OCI-LY7 (cell line): ENCODE measurements at places on chromosomes 11 and 22.
A peak's percentile ranks its signal among the peaks of the same experiment; 100 is the strongest.

DNA sequence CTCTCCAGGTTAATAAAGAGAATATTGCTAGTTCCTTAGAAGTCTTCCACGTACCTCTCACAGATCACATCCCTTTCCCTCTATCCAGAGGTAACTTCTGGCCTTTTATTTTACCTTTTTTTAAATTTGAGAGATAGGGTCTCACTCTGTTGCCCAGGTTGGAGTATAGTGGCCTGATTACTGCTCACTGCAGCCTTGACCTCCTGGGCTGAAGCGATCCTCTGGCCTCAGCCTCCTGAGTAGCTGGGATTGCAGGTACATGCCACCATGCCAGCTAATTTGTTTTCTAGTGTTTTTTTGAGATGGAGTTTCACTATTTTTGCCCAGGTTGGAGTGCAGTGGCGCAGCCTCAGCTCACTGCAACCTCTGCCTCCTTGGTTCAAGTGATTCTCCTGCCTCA lies 24.4 kb downstream of the YAP1 start:
- no peak for DNase-seq

- DNase-seq, result peak; percentile 36
Measured at GRCh38 chr22:48051796-48052620, 1289.6 kb downstream of the TBC1D22A start.

DNA sequence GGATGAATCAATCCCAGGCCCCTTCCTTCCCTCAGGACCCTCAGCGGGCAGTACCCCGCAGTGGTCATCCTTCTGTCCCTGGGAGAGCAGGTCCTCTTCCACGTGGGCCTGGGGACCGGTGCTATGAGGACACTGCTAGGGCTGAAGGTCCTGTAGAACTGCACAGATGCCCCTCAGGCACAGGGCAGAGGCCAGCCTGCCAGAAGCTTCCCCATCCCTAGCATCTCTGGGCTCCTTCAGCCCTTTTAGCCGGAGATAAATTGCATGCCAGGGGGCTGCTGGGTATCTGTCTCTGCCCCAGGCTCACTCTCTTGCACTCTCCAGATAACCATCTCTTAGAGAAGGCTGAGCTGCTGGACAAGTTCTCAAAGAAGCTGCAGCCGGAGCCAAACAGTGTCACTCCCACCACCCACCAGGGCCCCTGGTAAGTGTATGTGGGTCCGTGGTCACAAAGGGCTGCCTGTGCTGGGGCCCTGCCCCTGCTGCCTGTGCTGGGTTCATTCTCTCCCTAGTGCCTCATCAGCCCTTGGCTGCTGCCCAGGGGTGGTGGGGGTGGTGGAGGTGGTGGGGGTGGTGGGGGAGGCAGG lies 2.3 kb downstream of the ATG16L2 start:
- DNase-seq, result no peak

GRCh38 chr11:16125796-16126195 lies 230.6 kb downstream of the SOX6 start:
- DNase-seq, result no peak

GRCh38 chr11:10390375-10390774 lies 64.7 kb upstream of the AMPD3 start:
- DNase-seq, result no peak

- peak; percentile 43 for DNase-seq
Measured at GRCh38 chr11:126716456-126717083, 284.0 kb downstream of the KIRREL3 start.

- no peak for DNase-seq
Measured at GRCh38 chr11:117679461-117679860, 117.6 kb downstream of the DSCAML1 start.

- no peak for DNase-seq
Measured at GRCh38 chr11:31761636-31762035, 49.5 kb downstream of the PAX6 start.

GRCh38 chr11:56889986-56890385 lies 98.7 kb upstream of the OR5AK2 start:
- DNase-seq, result no peak

DNA sequence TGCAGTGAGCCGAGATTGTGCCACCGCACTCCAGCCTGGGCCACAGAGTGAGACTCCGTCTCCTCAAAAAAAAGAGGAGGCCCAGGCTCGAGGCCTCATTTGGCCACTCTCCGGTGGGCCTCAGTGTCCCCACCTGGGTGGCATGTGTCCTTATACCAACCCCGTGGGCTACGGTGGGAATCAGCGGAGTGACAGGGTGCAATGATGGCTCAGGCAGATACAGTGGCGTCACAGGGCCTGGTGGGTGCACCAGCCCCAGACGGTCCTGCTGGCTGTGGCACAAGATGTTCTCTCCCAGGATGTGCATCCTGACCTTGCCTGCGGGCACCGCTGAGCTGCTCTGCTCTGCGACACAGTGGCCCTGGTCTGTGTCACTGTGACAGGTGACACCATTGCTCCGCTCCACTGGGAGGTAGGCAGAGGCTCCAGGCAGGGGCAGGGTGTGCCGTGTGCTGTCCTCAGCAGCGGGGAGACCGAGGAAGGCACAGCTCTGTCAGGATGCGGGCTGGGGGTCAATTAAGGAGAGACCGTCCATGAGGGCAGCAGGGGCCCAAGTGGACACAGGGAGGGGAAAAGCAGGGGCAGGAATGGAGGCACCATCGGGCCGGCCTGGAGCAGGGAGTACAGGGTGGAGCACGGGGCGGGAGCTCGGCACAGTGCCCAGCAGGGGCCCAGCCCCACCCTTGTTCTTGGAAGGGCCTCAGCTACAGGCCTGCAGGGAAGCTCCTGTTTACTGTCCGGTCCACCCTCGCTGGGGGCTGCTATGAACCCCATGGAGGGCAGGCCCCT lies 21.7 kb upstream of the TH start:
- DNase-seq, result no peak

GRCh38 chr11:11416502-11416901 lies 63.5 kb upstream of the CSNK2A3 start:
- no peak for DNase-seq

GRCh38 chr11:21567645-21568290 lies 625.1 kb upstream of the ANO5 start:
- DNase-seq, result no peak

DNA sequence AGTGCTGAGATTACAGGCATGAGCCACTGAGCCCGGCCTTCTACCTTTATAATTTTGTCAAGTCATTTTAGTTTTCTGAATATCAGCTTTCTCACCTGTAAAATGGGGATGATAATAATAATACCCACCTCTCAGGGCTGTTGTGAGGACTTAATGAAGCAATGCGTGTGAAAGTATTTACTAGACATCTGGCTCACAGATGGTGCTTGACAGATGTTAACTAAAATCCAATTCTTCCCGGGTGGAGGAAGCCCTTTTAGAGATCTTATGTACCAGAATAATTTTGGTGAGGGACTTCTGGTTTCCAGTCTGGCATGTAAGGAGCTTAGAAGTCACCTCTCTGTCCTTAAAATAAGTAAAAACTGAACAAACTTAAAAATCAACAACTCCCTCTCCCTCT lies 43.7 kb upstream of the NUP160 start:
- DNase-seq, result no peak

- no peak for DNase-seq
Measured at GRCh38 chr11:10096987-10097386, 197.0 kb downstream of the SBF2 start.

DNA sequence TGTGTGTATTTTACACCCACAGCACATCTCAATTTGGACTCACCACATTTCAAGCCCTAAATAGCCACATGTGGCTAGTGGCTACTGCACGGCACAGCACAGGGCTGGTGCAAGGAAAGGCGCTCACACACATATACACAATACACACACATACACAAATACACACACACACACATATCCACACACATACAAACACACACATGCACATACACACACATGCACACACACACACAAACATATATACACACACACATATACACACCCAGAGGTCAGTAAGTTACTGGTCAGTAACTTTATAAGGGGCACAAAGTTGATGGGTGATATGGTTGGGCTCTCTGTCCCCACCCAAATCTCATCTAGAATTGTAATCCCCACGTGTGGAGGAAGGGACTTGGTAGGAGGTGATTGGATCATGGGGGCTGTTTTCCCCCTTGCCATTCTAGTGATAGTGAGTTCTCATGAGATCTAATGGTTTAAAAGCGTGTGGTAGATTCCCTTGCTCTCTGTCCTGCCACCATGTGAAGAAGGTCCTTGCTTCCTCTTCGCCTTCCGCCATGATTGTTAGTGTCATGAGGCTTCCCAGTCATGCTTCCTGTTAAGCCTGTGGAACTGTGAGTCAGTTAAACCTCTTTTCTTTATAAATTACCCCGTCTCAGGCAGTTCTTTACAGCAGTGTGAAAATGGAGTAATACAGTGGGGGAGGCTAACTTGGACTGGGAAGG lies 37.6 kb upstream of the DKK3 start:
- DNase-seq, result no peak

- peak; percentile 14 for DNase-seq
Measured at GRCh38 chr22:24216541-24217209, 28.2 kb downstream of the GGT5 start.

DNA sequence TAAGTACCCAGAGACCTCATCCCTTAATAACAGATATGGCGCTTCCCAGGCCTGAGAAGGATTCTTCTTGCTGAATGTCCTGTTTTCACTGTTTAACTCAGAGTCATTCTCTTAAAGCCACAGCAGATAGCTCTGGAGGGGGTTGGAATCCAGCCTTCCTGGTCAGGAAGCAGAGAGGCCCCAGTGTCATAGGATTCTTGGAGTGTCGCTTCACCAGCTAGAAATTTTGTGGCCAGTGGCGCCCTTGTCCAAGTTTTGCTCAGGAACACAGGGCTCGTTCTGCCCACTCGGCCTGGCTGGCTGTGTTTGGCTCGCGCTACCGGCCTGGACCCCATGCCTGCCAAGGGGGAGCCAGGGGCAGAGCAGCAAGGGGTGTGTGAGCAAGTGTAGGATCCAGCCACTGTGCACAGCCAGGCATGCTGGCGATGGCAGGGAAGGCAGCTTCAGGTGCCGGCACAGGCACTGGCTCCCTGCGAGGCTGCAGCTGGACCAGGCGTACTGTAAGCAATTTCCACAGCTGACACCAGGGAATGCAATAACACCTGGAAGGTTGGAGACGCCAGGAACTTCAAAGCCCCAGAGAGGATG lies 214.8 kb upstream of the SESN3 start:
- no peak for DNase-seq

DNA sequence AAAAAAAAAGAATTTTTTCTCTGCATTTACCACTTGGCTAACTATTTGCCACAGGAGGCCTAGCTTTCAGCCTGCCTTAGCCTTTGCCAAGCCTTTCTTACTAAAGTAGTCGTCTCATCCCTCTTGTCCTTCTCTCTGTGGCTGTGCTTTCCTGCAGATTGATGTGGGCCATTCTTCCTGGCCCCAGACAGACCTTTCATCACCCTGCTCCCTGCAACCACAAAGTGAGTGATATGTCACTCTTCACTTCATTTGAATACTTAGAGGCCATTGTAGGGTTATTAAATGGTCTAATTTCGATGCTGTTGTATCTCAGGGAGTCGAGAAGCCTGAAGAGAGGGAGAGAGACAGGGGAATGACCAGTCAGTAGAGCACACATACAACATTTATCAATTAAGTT lies 37.6 kb downstream of the ART5 start:
- DNase-seq, result no peak

GRCh38 chr11:9719566-9720289 lies 55.9 kb downstream of the SWAP70 start:
- DNase-seq, result peak; percentile 57

- DNase-seq, result no peak
Measured at GRCh38 chr11:69431893-69432738, 49.3 kb upstream of the LINC01488 start.
